ENCODE measurements at places on chromosomes 13 and 19.

DNA sequence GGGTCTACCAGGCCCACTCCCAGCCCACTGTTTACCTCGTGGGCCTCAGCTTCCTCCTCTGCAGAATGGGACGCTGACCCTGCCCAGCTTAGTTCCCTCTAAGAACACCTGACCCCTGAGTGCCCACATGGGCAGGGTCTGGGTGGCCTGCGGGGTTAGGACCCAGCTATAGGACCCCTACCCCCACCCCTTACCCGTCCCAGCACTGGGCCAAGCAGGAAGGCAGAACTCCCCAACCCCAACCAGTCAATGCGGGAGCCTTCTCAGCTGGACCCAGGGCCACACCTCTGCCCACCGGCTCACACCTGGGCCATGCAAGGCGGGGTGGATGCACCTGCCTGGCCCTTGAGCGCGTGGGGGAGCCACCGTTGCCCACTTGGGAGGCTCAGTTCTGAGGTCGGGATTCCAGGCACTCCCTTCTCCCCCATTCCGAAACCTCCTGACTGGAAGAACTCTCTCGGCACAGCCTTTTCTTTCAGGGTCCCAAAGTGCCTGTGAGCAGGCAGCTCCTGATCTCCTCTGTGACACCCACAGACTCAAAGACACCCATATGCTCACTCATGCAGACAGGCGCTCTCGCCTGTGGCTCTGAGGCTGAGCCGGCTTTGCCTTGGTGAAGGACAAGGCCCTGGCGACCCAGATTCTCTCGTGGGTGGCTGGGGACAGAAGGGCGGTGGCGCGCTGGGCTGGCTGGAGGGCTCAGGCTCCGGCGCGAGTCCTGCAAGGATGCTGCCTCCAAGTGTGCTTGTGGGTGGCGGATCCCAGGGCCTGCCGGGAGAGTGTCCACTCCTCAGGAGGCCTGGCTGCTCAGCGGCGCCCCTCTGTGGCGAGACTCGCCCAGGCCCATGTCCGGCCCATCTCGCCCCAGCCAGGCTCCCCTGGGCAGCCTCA is 27.9 kb upstream of the PARP4 start:
- DNase-seq, result no peak

GRCh38 chr13:113168211-113168610 is 9.8 kb downstream of the PROZ start:
- DNase-seq, result no peak

DNA sequence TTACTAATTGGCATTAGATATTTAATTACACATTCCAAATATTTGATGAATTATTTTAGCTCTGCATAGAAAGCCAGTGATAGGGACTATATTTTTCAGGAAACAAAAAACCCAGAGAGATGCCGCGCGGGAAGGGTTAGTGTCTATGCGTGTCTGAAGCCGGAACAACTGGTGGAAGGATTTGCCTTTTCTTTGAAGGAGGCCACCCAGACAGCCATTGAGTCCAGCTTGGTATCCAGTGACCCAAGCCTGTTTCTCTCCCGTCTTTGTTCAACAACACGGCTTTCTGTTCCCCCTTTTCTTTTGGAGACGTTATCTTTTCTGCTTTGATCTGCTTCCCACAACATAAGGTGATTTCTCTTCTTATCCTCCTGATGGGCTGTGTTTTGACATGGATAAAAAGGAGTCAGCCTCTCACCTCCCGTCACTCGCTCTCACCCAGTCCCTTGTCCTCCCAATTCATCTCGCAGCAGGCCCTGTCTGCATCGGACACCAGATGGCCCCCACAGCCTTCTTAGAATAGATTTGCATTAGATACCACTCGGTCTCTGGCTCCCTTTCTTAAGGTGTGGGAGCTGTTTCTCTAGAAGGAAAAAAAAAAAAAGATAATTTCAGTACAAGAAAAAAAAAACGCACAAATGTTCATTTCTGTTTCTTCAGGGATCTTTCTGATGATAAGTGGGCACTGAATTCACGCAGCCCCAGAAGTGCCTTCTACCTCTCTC is 361.8 kb downstream of the ZNF536 start:
- no peak for DNase-seq

DNA sequence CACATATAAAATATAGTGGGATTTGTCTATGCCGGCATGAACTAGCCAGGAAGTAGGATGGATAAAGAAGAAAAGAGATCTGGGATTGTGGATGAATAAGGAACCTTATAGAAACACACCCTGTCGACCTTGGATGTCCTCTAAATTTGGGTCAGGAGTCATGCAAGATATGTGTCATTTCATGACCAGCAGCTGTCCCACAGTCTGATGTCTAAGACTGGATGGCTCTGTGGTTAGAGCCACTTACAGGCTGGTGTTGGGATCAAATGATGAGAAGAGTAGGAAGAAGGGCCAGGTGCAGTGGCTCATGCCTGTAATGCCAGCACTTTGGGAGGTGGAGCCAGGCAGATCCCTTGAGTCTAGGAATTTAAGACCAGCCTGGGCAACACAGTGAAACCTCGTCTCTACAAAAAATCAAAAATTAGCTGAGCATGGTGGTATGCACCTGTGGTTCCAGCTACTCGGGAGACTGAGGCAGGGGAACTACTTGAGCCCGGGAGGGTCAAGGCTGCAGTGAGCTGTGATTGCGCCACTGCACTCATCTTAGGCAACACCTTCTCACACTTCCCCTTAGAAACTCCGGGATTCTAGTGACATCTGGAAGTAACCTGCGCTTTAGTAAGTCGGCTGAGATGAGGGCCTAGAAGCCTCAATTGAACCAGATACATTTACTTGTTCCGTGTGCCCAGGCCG is 30.8 kb downstream of the TMED1 start:
- no peak for DNase-seq

- no peak for DNase-seq
These were observed 1263.1 kb downstream of the PCDH9 start for GRCh38 chr13:65966991-65967451.

DNA sequence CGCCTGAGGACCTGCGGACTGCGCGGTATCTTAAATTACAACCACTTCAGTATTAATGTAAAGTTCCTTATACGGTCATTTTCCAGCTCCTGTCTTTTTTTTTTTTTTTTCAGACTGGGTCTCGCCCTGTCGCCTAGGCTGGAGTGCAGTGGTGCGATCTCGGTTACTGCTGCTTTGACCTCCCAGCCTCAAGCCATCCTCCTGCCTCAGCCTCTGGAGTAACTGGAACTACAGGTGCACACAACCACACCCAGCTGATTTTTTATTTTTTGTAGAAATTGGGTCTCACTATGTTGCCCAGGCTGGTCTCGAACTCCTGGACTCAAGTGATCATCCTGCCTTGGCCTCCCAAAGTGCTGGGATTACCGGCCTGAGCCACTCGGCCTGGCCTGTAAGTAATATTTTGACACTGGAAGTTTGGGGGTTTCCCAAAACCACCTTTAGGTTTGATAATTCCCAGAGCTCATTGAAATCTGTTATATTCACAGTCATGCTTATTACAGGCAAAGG is 406 bp upstream of the EID2B start:
- no peak for DNase-seq

GRCh38 chr19:38675611-38676010 is 28.2 kb downstream of the ACTN4 start:
- DNase-seq, result no peak

DNA sequence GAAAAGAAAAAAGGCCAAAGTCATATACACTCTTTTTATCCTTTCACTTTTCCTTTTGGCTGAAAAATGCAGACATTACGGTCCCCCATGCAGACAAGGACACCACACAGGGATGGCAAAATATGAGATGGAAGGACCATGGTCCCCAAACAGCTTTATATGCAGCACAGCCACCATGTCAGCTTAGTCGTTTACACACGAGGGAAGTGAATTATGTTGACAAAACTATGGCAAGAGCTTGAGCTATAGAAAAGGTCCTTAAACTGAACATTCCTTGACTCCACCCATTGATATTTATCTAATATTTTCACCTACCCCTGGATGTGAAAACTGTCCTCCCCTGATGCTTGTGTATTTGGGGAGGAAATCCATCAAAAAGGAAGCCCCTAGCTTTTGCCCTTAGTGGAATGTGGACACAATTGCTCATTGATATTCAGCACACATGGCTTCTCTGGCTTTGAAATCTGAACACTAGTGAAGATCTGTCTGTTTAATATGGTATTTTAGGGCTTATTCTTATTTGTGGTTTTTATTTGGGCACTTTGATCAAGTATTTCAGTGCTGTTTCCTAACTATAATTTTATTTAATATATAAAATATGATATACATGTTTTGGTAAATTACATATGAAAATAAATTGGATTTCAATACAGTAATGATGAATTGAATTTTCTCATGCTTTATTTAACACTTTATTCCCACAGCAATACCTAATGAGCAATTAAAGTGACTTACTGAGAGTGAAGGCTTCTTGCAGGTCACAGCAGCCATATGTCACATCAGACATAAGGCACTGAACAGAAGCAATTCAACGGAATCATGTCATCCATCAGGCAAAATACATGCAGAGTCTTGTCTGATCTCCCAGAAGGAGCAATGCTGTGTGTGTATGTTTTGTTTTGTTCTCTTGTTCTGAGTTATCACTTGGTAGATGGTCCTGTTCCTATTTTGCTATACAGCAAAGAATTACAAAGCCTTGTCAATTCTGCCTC is 6.8 kb upstream of the GTF2F2 start:
- DNase-seq, result no peak

DNA sequence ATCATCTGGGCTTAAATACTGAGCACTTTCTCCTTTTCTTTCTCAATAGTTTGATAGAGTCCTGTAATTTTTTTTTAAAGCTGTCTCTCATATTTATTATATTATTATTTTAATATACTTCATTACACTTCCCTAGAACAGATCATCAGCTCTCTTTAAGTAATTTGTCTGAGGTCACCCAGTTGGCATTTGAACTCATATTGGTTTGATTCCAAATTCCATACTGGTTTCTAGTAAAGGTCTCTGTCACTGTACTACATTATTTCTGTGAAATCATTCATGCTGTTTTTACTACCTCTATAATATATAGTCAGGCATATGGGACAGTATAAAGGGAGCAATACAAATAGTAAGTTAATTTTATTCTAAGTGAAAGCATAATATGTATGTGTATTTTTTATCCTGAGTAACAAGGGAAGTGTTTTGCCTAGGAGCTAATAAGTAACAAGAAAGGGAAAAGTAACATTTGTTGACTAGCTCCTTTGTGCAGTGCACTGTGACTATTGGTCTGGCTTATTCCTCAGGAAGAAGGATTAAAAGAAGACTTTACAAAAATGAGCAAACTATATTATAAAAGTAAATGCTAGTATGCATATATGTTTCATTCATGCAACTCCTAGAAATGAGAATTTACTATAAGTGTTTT is 14.3 kb downstream of the LPAR6 start:
- DNase-seq, result no peak

DNA sequence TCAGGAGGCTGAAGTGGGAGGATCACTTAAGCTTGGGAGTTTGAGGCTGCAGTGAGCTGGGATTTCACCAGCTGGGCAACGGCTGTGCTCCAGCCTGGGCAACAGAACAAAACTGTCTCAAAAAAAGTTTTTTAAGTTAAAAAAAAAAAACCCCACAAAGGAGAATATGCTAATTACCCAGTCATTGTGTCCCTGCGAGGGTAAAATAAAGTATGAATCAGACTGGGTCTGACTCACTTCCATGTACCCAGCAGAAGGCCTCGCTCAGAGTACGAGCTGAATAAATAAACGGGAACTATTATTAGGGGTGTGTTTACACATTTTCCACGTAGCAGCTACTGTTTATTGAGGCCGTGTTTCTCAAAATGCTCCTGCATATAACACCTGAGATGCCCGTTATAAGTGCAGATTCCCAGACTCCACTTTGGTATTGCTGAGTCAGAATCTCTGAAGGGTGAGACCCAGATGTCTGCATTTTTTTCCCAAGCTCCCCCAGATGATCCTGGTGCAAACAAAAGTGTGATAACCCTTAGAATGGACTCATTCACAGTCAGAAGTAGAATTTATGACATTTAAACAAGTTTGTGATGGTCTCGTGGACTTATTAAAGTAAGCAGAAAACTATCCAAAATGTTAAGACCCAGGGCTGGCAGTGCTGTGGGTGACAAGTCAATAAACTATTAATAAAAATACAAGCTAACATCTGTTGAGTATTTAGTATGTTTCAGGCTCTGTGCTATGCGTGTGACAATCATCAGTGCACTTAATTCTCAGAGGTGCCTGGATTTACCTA is 28.2 kb downstream of the KCNC3 start:
- no peak for DNase-seq

DNA sequence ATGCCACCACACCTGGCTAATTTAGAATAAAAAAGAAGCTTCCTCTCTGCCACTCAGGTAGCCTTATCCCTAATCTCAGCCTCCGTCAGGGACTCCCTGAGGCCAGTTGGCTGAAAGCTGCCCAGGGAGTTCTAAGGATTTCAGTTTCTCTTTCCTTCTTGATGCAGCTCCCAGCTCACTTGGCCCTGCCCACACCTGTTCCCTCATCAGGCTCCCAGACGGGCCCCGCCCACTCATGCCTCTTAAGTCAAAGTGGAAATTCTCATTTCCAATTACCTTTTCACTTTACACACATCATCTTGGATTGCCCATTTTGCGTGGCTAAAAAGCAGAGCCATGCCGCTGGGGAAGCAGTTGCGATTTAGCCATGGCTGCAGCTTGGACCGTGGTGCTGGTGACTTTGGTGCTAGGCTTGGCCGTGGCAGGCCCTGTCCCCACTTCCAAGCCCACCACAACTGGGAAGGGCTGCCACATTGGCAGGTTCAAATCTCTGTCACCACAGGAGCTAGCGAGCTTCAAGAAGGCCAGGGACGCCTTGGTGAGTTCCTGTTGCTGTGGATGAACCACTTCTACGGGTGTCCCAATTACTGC is at the start of gene IFNL1:
Gene IFNL1, plus strand, starts transcription at position 353 of the 591 bp plus-strand sequence. Its CDS starts 15 bp downstream, at position 368.
- DNase-seq, result no peak

- no peak for DNase-seq
These were observed 1684.2 kb upstream of the SLC10A2 start for GRCh38 chr13:104750377-104750776.

DNA sequence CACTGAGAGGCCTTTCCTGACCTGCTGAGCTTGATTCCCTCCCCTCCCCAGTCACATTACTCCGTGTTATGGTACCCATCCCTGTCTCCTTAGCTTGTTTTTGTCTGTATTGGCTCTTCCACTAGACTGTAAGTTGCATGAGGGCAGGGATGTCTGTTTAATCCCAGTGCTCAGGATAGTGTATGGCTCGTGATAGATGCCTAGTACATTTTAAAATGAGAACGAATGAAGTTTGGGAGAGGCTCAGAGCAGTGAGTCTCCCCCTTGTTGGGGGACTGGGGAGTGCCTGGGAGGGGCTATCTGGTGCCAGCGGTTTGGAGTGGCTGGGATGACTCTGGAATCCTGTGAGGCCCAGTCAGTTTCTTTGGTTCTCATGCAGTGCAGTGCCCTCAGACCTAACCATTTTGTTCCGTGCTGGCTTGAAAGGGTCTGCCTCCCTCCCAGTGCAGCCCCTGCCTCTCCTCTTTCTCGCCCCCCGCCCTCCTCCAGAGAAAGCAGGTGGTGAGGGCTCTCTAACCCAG is 35.5 kb downstream of the ACTN4 start:
- no peak for DNase-seq

DNA sequence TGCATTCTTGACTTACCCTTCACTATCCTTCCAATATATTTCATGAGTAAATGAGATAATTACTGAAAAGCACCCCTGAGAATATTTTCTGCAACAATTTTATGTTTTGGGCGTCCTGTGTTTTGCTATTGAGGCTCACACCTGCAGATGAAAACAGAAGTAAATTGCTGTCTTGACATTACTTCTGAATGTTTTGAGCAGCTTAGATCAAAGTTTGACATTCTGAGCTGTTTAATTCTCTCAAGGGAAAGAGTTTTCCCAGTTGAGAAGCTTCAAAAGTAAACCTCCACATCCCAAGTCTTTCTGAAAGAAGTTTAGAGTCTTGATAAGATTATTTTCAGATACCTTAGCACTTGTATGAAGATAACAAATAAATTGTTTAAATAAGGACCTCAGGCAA is 1667.2 kb upstream of the SLC10A2 start:
- no peak for DNase-seq

- DNase-seq, result no peak
These were observed 1276.5 kb upstream of the MIR17HG start for GRCh38 chr13:90070837-90071525.

Data from activated CD4-positive, alpha-beta T cell treated with anti-CD3 and anti-CD28 coated beads for 4 hours (primary cell).